ENCODE measurements at places on chromosomes 4 and X.
A peak's percentile ranks its signal among the peaks of the same experiment; 100 is the strongest.

GRCh38 chr4:105140684-105141490, 5.8 kb upstream of the TET2 start:
- peak; percentile 72 for DNase-seq

DNA sequence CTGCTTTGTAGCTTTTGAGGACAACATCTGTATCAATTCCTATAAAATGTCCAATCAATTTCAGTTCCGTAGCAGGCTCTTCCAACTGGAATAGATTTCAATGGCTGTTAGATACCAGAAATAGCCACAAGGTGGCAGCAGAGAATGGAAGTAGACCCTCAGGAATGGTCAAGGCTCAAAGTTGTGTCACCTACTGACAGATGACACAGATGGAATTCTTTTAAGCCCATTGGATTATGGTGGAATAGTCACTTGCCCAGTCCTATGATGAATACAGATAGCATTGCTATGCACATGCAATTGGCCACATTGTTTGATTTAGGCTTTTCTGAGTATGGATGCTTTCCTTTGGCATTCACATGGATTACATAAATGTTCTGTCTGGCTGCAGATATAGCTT, 130.4 kb upstream of the RADX start:
- DNase-seq, result peak; percentile 57

DNA sequence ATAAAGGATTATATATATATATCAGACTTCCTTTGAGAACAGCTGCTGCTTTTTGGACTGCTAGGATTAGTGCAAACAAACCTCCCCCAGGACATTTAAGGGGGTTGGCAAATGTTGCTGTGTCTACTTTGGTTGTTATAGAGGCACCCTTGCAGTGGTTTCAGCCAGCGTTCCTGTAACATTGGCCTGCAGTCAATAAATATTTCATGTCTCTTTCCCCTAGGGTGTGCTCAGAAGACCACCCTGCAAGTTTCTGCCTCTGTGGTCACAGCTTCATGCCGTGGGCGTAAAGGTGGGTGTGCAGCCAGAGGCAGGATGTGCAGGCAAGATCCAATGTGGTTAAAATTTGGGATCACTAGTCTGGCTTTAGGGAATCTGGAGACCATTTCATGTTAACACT, 28.9 kb downstream of the FGF5 start:
- no peak for DNase-seq

- no peak for DNase-seq
These were observed 30.1 kb downstream of the EGFL6 start for GRCh38 chrX:13599491-13599890.

DNA sequence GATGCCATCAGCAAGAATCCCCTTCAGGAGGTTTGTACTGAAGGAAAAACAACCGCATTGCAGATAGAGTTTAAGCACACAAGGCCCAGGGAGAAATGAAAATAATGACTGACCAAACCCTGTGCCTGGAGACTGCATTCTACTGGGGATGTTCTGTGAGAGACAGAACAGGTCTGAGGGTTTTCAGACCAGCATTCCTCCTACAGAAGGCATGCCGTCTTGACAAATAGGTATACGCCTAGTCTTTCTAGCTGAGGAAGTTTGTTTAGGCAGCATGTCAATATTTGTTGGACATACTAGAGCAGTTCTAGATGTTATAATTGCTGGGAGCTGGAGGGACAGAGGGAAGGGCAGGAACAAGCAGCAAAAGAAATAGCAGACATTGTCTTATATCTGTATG, 68.4 kb upstream of the SCOC start:
- no peak for DNase-seq

Data from CD4-positive, alpha-beta T cell treated with Interleukin-15 for 4 hours (primary cell).